ENCODE measurements at places on chromosomes 11 and 22.
A peak's percentile ranks its signal among the peaks of the same experiment; 100 is the strongest.

DNA sequence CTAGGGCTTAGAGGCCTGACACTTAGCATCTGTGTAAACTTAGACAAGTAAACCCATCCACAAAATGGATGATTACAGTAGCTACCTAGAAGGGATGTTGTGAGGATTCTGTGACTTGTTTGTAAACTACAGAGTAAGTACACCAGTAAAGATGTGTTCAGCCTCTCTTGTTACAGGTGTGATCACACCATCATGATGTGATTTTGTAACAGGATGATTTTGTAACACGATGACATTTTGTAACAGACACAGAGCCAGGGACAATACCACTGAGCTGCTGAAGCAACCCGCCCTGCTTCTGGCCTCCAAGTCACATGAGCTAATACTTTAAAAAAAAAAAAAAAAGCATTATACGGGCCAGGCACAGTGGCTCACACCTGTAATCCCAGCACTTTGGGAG, 17.0 kb downstream of the FADD start:
- no peak for DNase-seq

GRCh38 chr11:95338430-95338991, 107.5 kb upstream of the SESN3 start:
- no peak for DNase-seq

- no peak for DNase-seq
These were observed 12.6 kb downstream of the PRSS23 start for GRCh38 chr11:86812981-86813380.

GRCh38 chr22:49590381-49590780, 237.3 kb downstream of the BRD1 start:
- DNase-seq: no peak

GRCh38 chr22:26534874-26535602, 22.8 kb upstream of the TFIP11 start:
- DNase-seq: peak; percentile 73

GRCh38 chr11:116046127-116046526, 541.9 kb upstream of the CADM1 start:
- no peak for DNase-seq

DNA sequence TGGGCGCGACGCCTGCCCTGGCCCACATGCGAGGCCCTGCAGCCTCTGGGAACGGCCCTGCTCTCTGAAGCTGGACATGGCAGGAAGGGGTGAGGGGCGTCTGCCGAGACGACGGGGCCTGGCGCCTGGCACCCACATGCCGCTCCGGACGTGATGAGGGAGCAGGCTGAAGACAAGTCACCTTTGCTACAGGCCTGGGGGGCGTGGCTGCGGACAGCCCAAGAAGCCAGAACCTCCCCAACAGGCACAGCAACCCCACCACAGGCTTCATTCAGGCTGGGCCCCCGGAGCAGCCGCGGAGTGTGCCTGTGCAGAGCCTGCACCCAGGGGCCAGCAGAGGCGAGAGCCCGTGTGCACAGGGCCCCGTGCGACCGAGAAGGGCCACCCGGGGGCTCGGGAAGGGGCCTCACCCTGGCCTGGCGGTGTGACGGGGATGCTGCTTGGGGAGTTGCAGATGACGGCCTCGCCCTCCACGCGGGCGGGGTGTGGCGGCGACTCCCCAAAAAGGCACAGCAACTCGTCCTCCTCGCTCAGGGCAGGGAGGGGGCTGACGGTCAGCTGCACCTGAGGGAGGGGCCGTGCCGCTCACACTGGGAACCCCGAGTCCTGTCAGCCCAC, 16.6 kb upstream of the MAPK11 start:
- DNase-seq: no peak

DNA sequence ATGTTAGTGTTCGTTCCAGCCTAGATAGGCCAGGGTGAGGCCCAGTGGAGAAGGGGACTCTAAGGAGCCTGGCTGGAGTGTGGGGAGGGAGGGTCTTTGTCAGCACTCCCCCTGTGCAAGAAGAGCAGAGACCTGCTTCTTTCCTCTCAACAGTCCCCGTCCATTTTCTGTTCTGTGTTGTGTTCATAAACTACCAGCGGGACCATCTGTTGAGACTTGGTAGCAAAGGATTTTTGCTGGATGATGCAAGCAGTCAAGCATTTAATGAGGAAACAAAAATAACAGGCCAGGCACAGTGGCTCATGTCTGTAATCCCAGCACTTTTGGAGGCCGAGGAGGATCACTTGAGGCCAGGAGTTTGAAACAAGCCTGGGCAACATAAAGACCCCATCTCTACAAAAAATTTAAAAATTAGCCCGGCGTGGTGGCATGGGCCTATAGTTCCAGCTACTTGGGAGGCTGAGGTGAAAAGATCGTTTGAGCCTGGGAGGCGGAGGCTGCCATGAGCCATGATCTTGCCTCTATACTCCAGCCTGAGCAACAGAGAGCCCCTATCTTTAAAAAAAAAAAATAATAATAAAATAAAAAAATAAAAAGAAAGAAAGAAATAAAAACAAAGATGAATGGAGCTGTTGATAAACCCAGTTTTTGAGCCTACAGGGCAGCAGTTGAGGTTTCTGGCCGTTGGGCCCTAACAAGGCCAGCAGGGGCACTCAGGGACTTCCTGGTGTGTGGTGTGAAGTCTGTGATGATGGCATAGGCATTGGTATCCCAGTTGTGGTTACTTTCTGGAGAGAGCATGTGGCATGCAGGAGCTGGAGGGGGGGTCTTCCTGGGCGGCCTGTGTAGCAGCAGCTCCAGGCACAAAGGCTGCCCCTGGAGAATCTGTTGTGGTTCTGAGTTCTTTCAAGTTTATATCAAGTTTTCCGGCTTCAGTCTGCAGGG, 1.7 kb upstream of the TXNRD2 start:
- no peak for DNase-seq

GRCh38 chr22:29457730-29458129, 19.3 kb downstream of the RFPL1 start:
- DNase-seq: peak; percentile 57

DNA sequence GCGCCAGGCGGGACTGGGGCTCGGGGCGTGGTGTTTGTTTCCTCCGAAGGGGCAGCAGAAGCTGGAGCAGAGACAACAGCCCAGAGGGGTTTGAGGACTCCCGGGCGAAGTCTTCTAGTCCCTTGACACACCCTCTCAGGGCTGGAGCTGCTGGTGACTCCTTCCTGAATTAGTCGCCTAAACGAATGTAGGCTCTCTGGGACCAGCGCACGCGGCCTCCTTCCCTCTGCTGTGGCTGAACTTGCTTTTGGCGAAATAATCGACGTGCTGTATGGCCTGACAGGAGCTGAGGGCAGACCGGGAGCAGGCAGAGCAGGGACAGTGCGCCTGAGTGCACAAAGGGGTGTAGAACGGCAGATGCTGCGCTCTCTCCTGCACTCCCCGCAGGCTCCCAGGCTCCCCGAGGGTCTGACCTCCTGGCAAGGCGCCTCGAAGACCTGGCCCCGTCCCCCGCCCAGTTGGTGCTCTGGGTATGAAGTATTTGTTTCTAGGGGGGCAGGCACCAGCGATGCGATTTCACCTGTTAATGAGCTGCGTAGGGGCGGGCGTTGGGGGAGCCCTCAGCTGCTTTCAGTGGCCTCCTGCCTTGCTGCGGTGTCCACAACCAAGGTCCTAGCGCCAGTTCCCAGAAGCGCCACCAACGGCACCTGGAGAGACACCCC, 5.3 kb downstream of the SLC17A6 start:
- DNase-seq: no peak

DNA sequence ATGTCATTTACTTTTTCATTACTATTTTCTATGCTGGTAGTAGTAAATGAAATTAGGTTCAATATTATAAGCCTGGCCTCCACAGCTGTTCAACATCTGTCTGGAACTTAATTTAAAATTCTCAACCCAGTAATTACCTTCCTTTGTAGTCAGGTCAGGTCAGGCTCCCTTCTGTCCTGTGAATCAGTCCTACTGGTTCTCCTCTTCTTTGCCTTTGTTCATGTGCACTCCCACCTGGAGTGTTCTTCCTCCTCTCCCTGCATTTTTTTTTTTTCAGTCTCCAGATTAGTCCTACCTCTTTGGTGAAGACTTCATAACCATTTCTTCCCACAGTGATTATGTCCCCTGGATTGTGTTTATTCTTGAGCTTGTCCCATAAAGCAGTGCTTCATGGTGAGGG, 67.9 kb downstream of the DKK3 start:
- no peak for DNase-seq

Measured in germinal center (tissue), 1 donor.